ENCODE measurements at places on chromosomes 12 and 14. TPM values are rescaled to one million over a fixed set of nuclear protein-coding genes. Genes with fewer than 3 reads are reported as not detected.
A peak's percentile ranks its signal among the peaks of the same experiment; 100 is the strongest.

PLEKHH1 gene
- total RNA-seq, result 5.5 TPM

NELL2 gene
- total RNA-seq, result 0.82 TPM

SERPINA9 gene
- total RNA-seq, result not detected

MMP19 gene
- total RNA-seq, result 23.3 TPM

GRCh38 chr12:25584596-25584995, 31.5 kb upstream of the LMNTD1 start:
- DNase-seq, result no peak

DNA sequence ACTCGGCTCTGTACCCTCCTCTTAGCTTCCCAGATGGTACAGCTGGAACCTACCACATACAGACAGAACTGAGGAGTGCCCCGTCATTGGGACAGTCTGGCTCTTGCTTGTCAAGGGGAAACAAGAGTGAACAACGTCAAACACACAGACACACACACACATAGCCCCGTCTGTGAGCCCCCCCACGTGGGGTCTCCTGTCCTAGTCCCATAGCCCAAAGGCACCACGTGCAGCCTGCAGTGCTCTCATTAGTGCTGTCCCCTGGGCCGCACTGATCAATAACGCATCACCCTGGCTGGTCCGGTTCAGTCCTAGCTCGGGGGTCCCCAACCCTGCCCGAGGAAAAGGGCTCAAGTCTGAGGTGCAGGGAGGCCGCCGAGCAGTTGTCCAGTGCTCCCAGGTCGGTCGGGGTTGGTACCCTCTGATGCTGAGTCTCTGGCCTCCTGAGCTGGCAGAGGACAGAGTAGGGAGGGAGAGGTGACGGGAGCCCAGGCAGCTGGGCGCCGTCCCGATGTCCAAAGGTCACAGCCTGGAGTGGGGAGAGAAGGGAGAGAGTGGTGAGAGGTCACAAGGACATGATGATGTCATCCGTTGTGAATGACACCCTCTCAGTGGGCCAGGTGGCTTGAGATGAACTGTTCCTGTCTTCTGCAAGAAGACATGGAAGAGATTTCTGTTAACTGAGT, 105.4 kb upstream of the NOS1 start:
- no peak for DNase-seq

DNA sequence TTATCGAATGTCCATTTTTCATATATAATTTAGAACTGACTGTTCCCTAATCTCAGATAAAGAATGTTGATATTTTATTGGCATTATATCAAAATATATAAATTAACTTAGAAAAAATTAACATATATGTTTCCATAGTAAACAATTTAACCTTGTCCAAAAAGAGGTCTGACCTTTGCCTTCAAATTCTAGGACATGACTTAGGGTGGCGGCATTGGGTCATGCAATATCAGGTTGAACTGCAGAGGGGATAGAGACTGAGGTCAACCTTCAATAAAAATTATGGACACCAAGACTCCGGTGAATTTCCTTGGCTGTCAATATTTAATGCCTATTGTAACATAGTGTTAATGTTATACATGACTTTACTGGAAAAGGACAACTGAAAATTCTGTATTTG, 199.8 kb downstream of the RPL10L start:
- no peak for DNase-seq

DNA sequence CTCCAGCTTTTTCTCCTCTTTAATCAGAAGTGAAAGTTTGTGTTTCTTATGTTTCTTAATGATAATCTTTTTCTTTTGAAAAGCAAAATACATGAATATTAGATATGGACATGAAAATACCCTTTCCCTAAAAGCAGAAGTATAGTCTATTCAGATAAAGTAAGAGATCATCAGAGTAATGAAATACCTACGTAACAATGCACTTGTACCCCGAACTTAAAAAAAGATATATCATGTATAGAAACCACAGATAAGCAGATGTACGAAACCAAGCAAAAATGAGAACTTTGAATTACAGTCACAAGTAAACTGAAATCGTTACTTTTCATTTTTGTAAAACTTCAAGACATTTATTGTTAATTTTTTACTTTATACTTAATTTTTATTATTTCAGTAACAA, 1.5 kb upstream of the GPR65 start:
- DNase-seq, result no peak

GRCh38 chr14:94129758-94130414, 482 bp upstream of the IFI27L2 start:
- DNase-seq, result peak; percentile 79

GRCh38 chr14:104267895-104268294, 129.5 kb downstream of the KIF26A start:
- DNase-seq, result peak; percentile 24

DNA sequence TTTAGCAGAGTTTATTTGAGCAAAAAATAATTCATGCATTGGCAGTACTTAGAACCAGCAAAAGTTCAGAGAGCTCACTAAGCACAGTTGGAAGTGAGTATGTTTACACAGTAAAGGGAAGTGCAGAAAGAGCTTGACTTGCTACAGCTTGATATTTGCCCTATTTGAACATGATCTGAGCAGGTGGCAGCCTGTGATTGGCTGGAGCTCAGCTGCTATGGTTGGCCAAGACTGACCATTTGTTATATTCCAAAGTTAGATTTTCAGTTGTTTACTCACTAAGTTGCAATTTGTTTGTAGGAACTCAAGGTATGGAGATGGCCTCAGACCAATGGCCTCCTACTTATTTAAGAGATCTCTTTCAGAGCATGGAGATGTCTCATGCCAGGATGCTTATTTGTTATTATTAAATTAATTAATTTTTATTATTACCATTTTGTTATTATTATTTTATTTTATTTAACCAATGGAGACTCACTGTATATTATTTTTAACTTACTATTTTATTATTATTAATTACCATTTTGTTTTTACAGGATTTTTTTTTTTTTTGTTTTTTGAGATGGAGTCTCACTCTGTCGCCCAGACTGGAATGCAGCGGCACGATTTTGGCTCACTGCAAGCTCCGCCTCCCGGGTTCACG, 49.0 kb downstream of the ATP23 start:
- DNase-seq, result no peak

Data from left cardiac atrium (tissue), 4 donors.